ENCODE measurements at places on chromosomes 11 and 22.
A peak's percentile ranks its signal among the peaks of the same experiment; 100 is the strongest.

DNA sequence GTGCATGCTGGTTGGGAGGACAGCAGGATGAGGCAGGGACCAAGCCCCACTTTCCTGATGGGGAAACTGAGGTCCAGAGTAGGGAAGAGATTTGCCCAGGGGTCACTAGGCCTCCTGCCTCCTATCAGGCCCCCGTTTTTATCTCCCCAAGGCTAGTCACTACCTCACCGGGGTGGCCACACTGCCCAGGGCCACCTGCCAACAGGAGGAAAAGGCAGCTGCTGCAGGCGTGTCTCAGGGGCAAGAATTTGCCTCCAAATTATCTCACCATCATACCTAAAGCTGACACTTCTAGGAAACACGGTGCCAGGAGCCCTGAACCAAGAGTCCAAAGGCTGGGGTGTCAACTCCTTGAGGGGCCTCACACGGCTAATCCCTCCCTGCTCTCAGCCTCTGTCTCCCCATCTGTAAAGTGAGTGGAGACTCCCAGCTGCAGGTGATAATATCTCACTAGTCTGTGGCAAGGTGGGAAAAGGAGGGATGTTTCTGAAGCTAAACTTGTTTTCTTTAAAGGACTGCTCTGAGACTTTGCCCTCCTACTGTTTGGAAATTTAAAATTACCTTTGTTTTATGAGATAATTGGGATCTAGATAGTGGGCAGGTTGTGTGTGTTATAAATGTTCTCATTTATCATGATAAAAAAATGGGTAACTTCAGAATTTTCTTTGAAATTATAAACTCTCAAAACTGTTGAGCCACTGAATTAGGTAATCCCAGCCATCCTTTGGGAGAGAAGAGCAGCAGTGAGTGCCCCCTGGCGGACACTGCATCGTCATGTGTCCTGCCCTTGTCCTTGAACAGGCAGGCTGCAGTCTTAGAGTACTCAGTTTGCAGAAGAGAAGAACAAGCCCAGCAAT, 60.0 kb downstream of the MYO7A start:
- peak; percentile 62 for DNase-seq

DNA sequence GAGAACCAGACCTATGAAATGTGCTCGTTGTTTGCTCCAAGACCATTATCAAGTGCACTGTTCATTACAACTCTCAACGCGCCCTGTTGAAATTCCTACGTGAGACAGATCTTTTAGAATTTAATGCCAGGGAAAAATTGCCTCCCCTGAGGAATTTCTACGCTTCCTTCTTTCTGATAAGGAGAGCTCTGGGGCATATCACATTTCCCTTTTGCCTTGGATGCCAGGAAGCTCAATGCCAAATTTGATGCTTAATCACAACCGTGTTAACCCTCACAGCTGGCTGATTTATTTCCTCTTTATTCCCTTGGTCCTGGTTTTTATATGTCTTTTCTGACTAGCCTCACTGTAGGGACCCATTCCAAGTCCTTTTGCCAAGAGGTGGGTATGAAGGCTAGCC, 109.4 kb downstream of the MICAL2 start:
- no peak for DNase-seq

DNA sequence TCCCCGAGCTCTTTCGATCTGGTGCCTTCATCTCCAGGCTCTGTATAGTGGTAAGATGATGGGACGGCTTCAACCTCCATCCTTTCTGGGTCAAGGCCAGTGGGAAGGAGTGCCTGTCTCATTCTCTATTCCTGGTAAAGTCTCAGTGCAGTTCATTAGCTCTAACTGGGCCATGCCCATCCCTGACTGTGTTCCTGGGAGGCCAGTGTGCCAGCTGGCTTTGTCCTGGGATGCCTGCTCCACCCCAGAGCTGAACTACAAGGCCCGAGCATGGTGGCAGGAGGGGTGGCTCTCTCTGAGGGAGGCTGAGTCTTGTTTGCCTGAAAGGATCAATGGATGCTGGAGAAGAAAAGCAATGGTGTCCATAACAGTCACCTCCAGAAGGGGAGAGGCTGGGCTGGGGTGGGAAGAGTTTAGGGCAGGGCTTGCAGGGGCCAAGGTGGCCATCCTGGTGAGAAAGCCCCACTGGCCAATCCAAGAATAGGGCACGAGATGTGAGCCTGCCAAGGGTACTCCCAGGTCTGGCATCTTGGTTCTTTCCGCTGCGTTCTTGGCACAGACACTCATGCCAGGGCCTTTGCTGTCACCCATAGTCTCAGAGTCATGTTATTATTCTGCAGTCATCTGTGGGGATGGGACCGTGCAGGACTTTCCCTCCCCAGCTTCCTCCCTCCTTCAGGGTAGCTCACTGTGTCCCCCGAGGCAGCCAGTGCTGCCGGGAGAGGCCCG, 60.1 kb downstream of the PARVB start:
- DNase-seq: no peak

DNA sequence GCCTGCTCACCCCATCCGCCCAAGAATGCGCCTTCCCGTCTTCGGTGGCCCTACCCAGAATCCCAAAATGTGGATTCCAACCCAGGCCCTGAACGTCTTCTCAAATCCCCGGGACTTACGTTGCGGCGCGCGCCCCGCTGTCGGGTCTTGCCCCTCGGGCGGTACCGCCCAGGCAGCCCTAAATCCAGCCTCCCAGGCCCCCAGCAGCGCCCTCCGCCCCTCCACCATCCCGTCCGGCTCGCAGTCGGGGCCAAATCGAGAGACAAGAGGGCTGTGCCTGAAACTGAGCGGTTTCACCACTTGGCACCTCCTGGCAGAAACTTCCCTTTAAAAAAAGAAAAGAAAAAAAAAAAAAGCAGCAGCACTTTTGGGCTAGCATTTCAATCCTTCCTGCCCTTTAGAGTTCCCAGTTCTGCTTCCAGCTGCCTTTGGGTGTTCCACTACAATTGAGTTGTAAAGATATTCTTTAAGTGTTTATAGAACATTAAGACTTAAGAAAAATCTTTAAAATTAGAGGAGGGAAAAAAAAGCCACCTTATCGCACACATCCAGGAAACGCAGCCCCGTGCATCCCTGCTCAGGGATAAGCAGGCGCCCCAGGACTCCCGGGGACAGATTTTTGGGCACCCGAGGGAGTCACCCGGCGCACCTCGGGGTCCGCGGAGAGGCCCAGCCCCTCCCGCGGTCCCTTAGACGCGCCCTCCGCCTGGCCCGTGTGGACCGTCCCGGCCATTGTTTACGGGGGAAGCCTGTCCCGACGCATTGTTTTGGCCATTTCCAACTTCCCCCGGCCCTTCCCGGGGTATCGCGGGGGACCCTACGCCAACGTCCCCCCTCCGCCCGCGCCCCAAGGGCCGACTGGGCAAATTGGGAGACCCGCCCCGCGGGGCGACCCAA, 57.6 kb downstream of the KCNJ4 start:
- no peak for DNase-seq

- no peak for DNase-seq
Measured at GRCh38 chr11:78796956-78797355, 222.3 kb upstream of the NARS2 start.

DNA sequence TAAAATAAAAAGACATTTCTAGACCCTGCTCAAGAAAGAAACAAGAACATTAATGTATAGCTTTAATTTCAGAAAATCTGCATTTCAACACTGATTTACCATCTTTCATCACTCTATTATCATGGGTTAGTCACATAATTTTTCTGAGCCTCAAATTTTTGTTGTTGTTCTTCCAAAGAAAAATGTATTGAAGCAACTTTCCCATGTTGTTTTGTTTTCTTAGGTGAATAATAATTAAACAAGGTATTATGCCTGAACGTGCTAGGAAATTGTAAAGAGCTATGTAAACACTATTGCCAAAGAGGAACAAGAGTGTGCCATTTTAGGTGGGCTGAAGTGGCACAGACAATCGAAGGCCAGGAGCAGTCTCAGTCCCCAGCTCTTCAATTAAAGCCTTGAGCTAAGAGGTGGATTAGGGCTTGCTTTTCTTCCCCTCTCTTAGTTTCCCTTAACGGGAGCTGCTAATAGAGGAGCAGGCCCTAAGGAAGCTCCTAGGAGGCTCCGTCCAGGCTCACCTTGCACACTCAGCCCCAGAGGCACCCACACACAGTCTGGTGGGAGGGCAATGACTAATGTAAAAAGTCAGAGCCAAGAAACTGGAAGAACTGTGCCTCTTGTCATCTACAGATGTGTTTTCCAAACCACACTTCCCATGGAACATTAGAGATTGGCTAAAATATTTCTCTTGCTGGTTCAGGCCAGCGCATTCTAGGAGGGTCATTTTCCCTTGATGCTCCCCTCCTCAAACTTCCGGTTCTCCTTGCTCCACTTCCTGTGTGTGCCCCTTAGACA, 8.8 kb upstream of the UBASH3B start:
- no peak for DNase-seq

GRCh38 chr11:76910620-76911414, 50.1 kb downstream of the ACER3 start:
- no peak for DNase-seq

- no peak for DNase-seq
Measured at GRCh38 chr11:12137005-12137690, 26.8 kb downstream of the MICAL2 start.

DNA sequence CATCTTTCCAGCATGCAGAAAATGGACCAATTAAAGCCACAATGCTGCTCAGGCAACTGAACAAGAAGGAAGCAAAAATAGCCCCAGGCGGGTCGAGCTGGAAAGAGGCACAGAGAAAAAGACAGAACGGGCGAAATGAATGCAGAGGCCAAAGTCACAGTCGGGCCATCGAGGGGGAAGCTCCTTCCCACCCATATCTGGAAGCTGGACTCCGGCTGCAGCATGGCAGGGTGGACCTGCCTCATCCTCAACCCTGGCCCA, 58.6 kb upstream of the PRDM11 start:
- no peak for DNase-seq

- no peak for DNase-seq
Measured at GRCh38 chr22:43412808-43413795, 1.3 kb downstream of the MPPED1 start.
